ENCODE measurements at places on chromosomes 5 and 9.

DNA sequence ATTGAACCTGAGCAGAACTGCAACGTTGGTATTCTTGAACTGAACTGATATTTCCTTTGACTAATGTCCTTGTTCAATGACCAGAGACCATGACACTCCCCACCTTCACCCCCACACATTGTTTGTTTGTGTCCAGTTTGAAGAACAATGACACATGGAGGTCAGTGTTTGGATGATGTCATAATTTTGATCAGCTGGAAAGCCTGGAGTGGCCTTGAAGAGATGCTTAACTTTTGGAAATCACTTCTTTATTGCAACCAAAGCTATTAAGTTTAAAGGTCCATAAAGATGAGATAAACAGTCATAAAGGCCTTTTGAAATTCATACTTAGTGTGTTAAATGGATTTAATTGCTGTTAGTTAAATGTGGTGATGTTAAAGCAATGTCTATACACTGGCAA is 92.7 kb downstream of the TMC1 start:
- no peak for DNase-seq

DNA sequence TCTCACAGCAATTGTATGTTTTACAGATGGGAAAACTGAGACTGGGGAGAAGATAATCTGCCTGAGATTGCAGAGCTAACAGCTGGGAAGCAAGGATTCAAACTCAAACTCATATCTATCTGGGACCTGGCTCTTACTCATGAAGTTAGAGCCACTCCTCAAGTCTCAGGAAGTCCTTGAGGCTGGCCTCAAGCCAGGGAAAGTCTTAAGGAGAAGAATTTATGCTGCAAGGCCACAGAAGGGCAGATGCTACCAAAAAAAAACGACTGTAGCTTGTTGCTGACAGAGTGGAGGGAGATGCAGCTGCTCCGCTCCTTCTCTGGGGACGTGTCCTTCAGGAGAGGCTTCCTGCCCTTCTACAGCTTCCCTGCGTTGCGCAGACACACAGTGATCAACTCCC is 39.8 kb downstream of the BARHL1 start:
- DNase-seq: no peak

GRCh38 chr5:32170303-32171151 is 3.6 kb downstream of the GOLPH3 start:
- no peak for DNase-seq

DNA sequence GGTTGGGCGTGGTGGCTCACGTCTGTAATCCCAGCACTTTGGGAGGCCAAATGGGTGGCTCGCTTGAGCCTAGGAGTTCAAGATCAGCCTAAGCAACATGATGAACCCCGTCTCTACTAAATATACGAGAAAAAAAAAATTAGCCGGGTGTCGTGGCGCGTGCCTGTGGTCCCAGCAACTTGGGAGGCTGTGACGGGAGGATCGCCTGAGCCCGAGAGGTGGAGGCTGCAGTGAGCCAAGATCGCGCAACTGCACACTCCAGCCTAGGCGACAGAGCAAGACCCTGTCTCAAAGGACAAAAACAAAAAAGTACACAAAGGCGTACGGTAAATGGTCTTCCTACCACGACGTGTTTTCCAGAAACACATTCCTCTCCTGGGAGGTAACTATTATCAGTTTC is 538 bp upstream of the BDP1 start:
- DNase-seq: no peak

- no peak for DNase-seq
Observed at GRCh38 chr5:142330444-142330843, 5.6 kb upstream of the SPRY4 start.

- no peak for DNase-seq
Observed at GRCh38 chr5:68884883-68885282, 208.9 kb upstream of the SLC30A5 start.

DNA sequence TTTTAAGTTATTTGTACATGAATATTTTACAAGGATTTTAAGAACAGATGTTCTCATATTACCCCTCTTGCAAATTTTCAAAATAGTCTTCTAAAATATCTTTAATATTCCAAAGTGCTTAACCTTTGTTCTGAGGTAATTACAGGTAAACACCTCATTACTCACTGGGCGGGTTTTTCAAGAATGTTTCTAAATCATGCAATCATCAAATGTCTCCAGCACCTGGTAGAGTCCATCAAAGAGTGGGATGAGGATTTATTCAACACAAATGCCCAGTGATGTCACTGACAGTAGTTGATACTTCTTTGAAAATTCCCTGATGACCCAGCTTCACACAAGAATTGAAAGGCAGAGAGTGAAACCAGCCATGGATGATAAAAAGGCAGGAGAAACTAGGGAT is 114.4 kb downstream of the SEC61B start:
- no peak for DNase-seq

DNA sequence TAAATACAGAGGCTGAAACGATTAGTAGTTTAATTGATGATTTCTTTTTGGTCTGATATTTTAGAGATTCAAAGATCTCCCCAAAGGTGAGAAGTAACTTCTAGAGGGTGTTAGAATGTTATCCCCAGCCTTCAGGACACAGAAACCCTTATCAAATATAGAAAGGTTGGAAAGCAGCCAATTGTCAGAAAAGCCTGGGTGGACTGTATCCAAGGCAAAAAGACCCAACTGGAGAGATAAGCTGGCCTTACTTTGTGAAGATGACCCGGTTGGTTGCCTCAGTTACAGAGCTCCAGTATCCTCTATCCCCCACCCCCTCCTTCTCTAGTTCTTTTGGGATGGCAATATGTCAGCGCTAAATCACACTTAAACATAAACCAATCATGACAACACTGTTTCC is 75.7 kb downstream of the GCNT4 start:
- DNase-seq: no peak

GRCh38 chr5:127887282-127887681 is 184.1 kb downstream of the CCDC192 start:
- no peak for DNase-seq

DNA sequence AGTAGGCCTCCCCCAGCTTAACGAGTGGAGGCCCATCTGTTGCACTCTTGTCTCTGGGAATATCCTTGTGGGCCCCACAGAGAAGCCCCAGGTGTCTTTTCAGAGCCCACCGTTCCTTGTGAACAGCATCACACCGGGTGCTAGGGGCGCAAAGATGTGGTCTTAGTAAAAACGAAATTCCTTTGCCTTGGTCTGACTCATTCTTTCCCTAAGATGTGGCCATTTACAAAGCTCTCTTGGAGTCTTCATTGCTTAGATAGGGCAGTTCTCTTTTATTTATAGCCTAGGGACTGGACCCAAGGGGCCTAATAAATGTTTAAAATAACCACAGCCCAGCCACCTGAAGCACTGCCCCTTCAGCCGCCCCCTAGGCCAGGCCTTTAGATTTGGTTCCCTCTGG is 52.8 kb upstream of the RPL26L1 start:
- no peak for DNase-seq

DNA sequence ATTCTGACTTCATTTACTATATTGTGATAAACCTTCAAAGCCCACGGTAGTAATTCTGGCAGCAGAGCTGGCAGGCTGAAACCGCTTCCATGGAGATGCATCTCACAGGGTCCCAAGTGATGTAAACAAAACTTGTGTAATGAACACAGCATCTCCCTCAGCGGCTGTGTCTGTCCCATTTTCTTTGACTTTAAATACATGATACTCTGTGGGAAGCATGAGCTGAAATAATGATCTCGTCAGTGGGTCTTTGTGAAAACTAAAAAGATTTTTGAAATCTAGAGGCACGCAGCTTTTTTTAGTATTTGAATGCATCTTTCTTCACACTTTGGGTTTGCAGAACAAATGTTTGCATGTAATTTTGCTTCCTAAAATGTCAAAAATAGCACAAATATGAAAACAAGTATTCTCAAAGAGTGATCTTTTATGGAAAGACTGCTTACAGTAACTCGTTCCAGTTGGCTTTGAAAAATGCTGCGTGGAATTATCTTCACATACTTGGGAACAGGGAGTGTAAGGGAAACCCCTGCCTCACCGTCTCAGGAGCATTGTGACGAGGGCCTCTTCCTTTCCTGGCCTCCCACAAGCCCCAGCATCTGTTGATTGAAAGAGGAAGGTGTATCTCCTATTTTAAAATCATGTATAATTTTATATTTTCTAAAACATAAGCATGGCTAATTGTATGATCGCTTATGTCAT is 18.1 kb upstream of the LPCAT1 start:
- DNase-seq: no peak

- no peak for DNase-seq
Observed at GRCh38 chr5:82156874-82157273, 121.3 kb downstream of the RPS23 start.

GRCh38 chr5:54991416-54991815 is 6.0 kb upstream of the ESM1 start:
- DNase-seq: no peak

- DNase-seq: no peak
Observed at GRCh38 chr9:76181020-76181641, 213.1 kb downstream of the RFK start.

DNA sequence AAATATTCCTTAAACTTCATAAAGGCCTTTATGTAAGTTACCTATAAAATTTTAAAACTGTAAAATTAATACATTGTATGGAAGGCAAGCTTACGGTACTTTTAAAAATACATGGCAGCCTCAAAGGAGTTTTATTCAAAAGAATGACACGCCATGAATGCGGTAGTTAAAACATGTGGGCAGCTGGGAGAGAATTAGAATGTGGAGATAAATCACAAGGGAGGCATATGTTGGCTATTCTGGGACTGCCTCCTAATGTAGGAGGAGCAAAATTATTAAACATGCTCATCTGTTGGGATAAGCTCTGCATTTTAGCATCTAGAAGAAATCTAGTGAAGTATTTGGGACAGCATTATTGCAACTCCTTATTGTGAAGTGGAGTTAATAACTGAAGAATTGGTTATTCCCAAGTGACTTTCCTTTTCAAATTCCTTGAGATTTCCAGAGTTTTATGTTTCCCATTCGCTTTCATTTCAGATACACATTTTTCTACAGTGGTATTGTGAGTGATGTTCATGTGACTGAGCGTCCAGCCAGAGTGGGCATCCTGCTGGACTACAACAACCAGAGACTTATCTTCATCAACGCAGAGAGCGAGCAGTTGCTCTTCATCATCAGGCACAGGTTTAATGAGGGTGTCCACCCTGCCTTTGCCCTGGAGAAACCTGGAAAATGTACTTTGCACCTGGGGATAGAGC is 109.4 kb downstream of the CMYA5 start:
- no peak for DNase-seq

DNA sequence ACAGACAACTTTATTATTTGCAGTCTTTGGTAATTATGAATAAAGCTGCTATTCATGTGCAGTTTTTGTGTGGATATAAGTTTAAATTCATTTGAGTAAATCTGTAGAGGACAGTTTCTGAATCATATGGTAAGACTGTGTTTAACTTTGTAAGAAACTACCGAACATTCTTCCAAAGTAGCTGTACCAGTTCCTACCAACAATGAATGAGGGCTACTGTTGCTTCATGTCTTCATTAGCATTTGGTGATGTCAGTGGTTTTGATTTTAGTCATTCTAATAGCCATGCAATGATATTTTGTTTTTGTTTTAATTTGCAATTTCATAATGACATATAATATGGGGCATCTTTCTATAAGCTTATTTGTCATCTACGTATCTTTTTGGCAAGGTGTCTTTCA is 501.3 kb upstream of the RORB start:
- no peak for DNase-seq

GRCh38 chr5:138824924-138825863 is 49.9 kb downstream of the LRRTM2 start:
- DNase-seq: no peak

DNA sequence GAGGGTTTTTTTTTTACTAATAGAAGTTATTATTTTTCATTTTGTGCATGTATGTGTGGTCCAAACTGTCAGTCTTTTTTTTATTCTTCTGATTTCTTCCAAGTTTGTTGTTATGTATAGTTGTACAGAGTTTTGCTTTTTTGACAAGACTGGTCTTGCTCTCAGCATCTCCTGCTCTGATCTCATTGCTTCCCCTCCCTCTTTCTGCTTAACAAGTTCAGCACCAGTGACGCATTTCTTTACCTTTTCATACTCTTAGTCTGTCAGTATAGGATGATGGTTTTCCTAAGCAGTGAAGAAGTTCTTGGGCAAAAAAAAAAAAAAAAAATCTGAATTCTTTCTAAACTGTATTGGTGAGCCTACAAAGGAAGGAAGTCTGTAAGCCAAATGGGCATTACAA is 135.1 kb downstream of the CD180 start:
- DNase-seq: no peak

DNA sequence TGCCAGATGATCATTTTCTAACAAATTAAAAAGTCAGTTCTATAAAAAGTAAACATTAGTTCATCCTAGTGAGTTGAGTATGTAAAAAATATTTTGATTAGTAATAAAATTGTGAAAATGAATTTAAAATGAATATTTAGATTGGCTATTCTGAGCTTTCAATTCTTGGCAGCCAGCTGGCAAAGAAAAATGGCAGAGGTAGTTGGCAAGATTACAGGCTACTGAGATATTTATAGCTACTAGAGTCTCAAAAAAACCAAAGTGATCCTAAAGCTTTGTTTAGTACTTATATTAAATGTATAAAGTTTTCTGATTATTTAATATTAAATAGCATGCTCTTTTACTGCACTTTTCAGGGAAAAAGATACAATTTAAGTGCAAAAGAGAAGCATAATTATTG is 25.0 kb downstream of the SGTB start:
- DNase-seq: no peak

- no peak for DNase-seq
Observed at GRCh38 chr5:94908889-94909480, 290.5 kb downstream of the SLF1 start.

DNA sequence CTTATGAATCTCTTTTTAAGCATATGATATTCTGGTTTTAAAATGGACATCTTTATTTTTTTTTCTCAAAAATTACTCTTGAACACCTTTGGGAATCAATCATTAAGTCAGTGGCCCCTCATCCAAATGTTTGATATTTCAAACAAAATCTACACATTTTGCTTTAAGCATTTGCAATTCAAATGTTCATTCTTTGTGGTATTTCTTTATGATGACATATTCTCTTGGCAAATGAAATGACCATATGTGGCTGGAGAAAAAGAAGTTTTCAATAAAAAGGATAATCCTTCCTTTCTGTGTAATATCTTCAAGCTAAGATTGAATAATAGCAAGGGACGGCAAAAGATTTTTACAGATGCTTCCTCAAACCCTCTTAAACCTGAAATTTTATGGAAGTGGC is 420.8 kb downstream of the MTRR start:
- no peak for DNase-seq

GRCh38 chr9:81455462-81456219 is 233.7 kb downstream of the TLE1 start:
- no peak for DNase-seq

Measured in stimulated activated CD8-positive, alpha-beta memory T cell treated with anti-CD3 and anti-CD28 coated beads, Interleukin-12 subunit alpha, Interleukin-12 subunit beta, amount 100 ng/mL, for 1 hour (primary cell).